Activated T-cell treated with anti-CD3 and anti-CD28 coated beads for 4 hours (primary cell): ENCODE measurements at places on chromosomes 2 and 18.

GRCh38 chr18:23355206-23355605, 97.9 kb upstream of the RIOK3 start:
- DNase-seq, result no peak

- no peak for DNase-seq
Measured at GRCh38 chr2:10305715-10306114, 3.0 kb downstream of the HPCAL1 start.

DNA sequence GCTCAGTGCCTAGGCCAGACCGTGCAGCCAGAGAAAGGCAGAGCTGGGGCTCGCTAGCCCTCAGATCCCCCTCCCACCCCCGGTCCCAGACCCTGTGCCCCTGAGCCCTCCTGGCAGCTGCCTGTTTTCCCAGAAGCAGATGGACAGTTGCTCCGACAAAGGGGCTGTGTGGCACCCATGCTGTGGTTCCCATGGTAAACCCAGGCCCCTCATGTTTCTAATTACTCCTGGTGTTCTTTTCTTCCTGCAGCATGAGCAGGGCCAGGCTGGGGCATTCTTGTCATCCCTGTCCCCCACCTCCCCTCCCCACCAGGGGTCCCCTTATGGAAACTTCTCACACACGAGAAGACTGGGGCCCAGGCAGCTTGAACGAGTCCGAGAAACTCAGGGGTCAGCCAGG, 269.6 kb downstream of the HAUS1 start:
- DNase-seq, result no peak

DNA sequence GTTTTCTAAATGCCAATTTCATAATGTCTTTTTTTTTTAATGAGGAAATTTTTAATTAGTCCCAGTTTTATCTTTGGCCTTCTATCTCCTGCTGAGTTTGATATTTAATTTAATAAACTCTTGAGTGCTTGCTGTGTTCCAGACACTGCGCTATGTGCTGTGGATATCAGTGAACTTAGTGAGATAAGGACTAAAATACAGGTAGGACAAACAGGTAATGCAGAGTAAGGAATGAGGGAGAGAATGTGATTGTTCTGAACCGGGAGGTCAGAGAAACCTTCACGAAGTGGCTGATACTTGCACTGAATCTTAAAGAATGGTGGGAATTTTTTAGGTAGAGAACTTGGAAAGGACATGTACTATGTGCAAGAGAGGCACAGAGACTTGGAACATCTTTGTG, 28.2 kb downstream of the TTC27 start:
- no peak for DNase-seq

DNA sequence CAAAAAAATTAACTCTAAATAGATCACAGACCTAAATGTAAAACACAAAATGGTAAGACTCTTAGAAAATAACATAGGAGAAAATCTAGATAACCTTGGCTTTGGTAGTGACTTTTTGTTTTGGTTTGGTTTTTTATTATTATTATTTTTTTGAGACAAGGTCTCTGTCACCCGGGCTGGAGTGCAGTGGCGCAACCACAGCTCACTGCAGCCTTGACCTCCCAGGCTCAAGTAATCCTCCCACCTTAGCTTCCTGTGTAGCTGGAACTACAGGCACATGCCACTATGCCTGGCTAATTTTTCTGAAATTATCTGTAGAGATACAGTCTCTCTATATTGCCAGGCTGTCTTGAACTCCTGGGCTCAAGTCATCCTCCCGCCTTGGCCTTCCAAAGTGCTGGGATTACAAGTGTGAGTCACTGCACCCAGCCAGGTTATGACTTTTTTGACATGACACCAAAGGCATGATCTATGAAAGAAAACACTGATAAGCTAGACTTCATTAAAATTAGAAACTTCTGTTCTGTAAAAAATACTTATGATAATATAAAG, 88.0 kb downstream of the HNRNPLL start:
- DNase-seq, result no peak
